ENCODE measurements at places on chromosomes 4 and X.
A peak's percentile ranks its signal among the peaks of the same experiment; 100 is the strongest.

DNA sequence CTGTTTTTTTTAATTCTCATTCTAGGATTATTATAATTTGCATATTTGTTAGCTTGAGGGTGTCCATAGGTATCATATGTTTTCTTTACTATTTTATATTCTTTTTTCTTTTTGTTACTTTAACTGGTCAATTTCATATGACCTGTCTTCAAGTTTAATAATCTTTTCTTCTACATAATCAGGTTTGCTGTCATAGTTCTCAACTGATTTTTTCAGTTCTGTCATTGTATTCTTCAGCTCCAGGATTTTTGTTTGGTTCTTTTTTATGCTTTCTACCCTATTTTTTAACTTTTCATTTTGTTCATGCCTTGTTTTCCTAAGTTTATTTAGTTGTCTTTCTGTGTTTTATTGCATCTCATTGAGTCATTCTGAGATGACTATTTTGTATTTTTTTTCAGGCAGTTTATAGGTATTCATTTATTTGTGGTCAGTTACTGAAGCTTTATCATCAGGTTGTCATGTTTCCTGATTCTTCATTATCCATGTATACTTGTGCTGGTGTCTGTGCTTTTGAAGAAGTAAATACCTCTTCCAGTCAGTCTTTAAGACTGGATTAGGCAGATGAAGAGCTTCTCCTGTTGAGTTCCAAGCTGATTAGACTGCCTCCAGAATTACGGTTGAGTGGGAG lies 220.3 kb upstream of the VEGFC start:
- DNase-seq = no peak

DNA sequence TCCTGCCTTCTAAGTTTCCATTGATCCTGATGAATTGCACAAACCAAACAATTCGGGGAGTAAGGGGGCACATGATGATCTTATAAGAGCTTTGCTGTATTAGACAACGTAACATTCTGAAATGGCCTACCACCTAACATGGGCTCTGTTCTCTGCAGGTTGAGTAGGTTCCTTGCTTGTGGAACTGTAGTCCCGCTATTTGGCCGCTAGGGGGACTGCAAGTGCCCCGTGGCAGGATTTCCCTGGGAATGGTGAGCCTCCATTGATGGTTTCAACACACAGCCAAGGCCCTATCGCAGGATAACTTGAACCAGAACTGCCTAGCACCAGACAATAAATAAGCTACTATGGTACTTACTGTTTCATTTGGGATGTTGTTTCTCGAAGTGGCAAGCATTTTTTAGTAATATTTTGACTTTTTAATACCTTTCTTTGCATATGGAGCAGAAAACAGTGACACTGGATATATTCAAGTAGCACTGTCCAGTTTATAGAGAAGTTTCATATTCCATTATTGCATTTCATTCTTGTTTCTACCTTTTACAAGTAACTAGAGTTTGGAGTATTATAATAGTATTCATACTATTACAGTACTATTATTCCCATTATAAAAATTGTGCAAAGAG lies 11.9 kb downstream of the AR start:
- no peak for DNase-seq

- no peak for DNase-seq
Measured at GRCh38 chr4:46508216-46508615, 118.3 kb upstream of the GABRA2 start.

- DNase-seq = no peak
Measured at GRCh38 chr4:140222171-140222570, 68.2 kb upstream of the MAML3 start.

- DNase-seq = no peak
Measured at GRCh38 chr4:67963356-67963755, at the start of gene TMPRSS11A. TMPRSS11A (minus strand) TSS chr4:67963493; CDS start chr4:67963393, 100 bp downstream.

DNA sequence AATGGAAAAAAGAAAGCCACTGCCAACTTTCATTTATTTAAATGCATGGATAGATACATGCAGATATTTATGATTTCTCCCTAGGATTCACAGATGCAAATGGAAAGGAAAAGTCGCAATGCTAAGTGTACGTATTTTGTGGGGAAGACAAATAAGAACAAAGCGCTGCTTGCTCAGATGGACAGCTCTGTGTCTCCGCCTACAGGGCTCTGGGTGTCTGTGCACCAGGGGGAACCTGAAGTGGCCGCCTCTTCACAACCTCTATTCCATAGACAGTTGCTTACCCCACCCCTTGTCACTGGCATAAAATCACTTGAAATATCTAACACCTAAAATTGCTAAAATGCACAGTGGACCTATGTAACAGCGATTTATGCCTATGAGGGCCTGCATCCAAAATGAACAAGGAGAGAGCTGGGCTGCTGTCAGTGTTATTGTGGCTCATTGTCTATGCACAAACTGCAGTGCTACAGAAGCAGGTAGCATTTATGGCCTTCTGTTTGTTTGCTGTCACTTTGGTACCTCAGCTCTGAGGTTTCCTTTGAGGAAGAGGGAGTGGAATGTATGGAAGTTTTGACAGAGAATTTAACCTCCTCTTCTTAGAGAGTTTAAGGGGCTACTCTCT lies 58.6 kb upstream of the PAGE1 start:
- no peak for DNase-seq

DNA sequence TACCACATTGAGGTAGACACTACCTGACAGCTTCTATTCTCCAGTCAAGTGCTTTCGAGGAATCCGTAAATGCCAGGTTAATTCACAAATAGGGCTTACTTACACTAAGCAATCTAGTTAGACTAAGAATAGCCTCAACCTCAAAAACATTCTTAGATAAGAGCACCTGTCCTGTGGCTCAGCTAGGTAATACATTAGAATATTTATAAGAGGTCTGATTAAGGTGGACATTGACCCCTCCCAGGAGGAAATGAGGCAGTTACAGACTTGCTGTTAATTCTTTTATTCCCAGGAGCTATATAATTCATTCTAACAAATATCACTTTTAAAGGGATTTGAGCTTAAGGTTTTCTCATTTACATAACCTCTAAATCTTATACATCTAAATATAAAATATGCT lies 758.1 kb downstream of the GRID2 start:
- no peak for DNase-seq

GRCh38 chr4:179415847-179416223 lies 1973.6 kb upstream of the AGA start:
- DNase-seq = no peak

- no peak for DNase-seq
Measured at GRCh38 chrX:3584415-3584996, 128.9 kb downstream of the PRKX start.

DNA sequence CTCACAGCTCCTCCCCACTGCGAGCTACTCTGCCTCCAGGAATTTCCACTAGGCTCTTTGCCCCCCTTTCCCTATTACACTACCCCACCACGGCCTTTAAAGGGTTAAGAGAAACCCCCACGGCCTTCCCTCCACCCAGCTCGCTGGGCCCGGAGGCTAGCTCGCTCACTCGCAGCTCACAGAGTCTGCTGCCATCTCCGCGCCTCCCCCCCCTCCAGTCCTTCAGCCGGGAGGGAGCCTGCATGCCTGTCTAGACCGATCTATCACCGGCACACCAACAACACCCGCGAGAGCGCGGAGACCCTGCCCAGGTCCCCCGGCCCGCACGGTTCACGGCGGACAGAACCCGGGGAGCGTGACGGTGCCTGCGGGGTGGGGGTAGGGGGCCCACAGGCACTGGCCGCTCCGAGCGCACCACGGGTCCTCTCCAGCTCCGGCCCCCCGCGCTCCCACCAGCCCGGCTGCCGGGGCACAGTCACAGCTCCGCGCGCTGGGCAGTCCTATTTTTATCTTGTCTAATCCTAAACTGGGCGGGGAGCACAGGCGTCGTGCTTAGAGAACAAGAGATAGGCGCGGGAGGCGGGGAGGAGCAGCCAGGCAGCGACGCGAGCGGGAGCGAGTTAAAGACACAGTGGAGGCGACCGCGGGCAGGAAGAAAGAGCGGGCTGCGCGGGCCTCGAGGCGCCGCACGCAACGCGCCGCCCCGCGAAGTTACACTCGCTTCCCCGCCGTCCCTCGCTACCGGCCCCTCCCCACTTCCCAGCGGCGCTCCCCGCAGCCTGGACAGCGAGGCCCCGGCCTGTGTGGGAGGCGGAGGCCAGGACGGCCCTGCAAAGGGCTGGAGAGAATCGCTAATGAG lies 3.5 kb downstream of the BCOR start:
- no peak for DNase-seq

- DNase-seq = no peak
Measured at GRCh38 chr4:40506492-40506891, 123.2 kb downstream of the RBM47 start.

DNA sequence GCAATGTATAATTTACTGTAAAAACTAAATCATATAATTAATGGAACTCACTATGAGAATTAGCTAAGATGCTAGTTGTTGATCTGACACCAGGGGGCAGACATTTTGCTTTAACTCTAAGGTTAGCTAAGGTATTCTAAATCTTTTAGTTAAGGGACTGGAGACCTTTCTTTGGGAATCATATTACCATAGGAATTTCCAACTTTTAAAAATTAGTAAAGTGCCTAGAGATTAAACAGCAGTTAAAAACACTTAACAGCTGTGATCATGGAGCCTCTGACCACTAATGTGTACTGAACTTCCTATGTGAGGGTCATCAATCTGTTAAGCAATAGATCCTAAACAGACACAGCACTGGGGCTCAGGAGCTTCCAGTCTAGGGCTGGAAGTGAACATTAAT lies 226.6 kb downstream of the NSUN7 start:
- no peak for DNase-seq

GRCh38 chrX:106783716-106784115 lies 18.8 kb upstream of the TBC1D8B start:
- no peak for DNase-seq

- DNase-seq = no peak
Measured at GRCh38 chr4:174316546-174316945, 32.8 kb downstream of the CEP44 start.

GRCh38 chr4:138567696-138568095 lies 325.5 kb upstream of the SLC7A11 start:
- DNase-seq = no peak

DNA sequence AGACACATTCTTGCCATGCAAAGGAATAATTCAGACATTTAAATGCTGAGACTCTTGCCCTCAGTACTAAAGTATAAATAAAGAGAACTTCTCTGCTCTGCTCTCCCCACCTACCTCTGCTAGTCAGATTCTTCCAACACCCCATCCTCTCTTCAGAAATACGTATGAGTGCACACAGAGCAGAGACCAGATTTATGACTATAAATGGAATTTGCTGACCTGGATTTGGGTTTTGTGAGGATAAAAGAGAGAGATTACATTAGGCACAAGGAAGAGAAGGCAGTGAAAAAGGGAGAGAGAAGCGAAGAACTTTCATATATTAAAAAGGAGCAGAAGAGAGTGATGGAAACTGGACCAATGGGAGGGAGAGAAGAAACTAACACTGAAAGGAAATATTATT lies 87.6 kb upstream of the EXOC1L start:
- no peak for DNase-seq

DNA sequence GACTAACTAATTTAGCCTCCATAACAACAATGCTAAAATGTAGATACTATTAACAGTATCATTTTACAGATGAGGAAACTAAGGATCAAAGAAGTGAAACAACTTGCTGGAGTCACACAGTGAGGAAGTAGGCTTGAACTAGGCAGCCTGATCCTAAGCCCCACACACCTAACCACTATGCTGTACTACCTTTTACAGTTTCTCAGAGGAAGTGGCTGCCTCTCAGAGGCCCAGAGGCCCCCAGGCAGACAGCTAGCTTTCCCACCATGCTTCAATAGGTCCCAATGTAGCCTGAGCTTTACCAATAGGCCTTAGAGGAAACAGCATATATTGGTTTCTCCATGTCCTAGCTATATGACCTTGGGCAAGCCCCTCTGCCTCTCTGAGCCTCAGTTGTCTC lies 69.4 kb upstream of the PJA1 start:
- no peak for DNase-seq

DNA sequence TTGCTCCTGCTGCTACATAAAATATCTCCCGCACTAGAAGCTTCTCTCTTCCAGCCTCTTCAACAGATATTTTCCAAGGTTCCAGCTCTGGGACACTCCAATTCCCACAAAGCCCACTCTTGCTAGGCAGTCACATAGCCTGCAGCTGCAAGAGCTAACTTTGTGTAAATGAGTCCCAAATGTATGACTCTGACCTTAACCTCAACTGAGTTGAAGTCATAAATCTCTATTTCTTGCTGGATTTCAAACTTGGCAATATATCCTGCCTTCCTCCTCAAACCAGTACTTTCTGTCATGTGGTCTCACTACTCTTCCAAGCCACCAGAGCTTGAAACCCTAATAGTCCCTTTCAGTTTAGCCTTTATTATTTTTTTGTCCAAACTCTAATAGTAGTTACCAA lies 315.4 kb upstream of the GRIA3 start:
- no peak for DNase-seq

GRCh38 chrX:153408871-153409351 lies 2.4 kb upstream of the ZFP92 start:
- DNase-seq = no peak

- no peak for DNase-seq
Measured at GRCh38 chrX:51876441-51876840, 17.0 kb upstream of the MAGED1 start.

DNA sequence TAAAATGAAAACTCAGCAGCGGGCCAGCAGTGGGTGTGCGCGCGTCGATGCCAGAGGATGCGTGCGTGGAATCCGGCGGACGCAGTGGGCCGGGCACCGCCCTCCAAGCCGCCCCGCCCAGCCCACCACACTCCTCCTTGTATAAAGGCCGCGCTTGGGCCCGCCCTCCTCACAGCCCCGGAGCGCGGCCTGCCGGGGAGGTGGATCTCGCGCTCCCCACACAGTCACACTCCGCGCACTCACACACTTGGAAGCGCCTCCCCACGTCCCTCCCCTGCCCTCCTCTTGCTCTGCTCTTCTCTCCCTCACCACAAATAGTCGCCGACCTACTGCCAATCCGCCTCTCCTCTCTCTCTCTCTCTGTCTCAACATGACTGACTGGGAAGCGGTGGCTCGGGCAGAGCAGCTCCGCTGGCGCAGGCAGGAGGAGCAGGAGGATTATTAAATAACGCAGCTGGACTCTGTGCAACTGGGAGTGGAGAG lies at the start of gene CCSER1:
Gene CCSER1 (plus strand): TSS at position 172 of the 483 bp plus-strand sequence.
- DNase-seq = peak; percentile 1

DNA sequence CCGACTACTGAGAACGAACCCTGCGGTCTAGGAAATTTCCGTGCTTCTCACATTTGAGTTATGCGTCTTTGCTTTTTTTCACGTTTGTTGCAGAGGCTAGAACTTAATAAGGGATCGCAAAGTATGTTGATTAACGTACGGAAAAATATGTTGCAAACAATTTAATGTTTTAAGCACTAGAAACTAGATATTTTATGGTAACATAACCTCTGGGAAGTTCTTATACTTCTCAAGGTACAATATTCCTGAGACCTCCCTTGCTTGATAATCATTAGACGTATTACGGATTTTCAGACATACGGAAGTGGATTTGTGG lies 639 bp upstream of the PRDM5 start:
- no peak for DNase-seq

DNA sequence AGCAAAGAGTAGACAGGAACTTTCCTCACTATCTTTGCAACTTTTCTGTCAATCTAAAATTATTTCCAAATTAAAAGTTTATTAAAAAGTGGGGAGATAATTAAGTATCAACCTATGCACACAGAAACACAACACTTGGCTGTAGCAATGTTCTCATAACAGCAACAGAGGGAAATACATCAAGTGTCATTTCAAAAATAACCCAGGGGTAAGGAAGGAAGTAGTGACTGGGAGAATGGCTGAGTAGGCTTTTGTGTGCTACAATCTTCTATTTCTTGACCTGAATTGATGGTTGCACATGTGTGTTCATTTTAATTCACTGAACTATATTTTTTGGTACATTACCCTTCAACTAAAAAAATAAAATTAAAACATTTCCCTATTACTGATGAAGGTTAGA lies 67.5 kb downstream of the ABCG2 start:
- DNase-seq = no peak
